ENCODE measurements at places on chromosomes 5 and 9.

- H3K36me3 ChIP-seq = no peaks in the 10 kb centered on the region
- H3K27me3 ChIP-seq = peaks cover 2% of the 10 kb centered on the region
- H3K4me1 ChIP-seq = no peaks in the 10 kb centered on the region
These were observed 147.9 kb downstream of the C5orf15 start for GRCh38 chr5:133820507-133820906.

DNA sequence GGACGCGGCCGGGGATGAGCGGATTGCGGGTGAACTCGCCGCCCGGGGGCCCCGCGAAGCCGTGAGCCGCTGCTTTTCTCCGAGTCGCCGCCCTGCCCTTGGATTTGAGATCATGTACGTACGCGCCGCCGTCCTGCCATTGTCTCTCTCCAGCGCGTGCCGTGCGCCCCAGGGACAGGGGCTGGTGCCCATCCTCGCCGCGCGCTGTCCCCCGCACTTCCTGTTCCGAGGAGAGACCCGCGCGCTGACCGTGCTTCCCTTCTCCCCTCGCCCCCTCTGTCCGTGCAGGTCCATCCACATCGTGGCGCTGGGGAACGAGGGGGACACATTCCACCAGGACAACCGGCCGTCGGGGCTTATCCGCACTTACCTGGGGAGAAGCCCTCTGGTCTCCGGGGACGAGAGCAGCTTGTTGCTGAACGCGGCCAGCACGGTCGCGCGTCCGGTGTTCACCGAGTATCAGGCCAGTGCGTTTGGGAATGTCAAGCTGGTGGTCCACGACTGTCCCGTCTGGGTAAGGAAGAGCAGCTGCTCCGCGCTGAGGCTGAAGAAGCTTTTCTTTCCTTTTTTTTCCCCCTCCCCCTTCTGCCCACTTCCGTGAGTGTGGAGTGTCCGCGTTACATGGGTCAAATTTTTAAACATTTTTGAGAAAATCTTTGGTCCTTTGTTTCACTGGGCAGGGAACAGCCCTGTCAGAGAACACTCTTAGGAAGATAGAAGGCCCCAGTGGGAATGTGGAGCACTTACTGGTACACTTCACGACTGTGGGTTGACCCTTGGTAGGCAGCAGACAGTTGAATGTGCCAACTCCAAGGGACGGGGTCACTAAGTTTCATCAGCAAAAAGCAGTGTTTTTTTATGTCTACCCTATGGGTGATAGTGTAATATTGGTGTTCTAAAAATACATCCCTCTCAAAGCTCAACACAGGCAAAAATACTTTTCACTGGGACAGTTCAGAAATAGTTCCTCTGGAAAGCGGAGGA, 727 bp downstream of the RHOBTB3 start:
- peak; percentile 64 for DNase-seq
- peaks cover 21% of the 10 kb centered on the region for H3K4me1 ChIP-seq
- H3K27me3 ChIP-seq = no peaks in the 10 kb centered on the region
- H3K4me3 ChIP-seq = peak overlapping the region; percentile 94
- peak overlapping the region; percentile 95 for H3K27ac ChIP-seq

DNA sequence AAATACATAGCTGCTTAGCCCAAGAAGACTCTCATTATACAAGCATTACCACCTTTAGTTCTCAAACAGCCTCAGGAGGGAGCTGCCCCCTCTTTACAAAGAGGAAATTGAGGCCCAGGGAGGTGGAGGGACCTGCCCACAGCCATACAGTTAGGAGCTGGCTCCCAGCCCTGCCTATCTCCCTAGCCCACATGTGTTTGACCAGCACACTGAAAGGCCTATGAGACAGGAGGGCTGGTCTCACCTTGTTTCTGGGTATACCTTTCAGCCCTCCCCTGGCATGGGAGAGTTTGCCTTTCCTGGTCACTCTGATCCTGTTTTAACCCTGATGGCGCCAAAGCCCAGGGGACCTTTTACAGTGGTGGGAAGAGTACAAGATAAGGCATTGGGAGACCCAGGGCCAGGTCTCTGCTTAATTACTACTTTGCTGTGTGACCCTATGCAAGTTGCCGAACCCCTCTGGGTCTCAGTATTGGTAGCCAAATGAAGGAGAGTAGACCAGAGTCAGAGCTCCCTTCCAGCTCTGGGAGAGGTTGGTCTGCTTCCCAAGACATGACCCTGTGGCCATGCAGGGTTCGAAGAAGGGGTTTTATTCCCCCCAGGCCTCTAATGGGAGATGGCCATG, 60.9 kb upstream of the RPL26L1 start:
- H3K27ac ChIP-seq = peak overlapping the region; percentile 98
- H3K27me3 ChIP-seq = no peaks in the 10 kb centered on the region
- H3K4me3 ChIP-seq = no peak overlapping the region
- peaks cover 44% of the 10 kb centered on the region for H3K4me1 ChIP-seq

GRCh38 chr5:62828742-62829603, 250.4 kb downstream of the LRRC70 start:
- no peaks in the 10 kb centered on the region for H3K36me3 ChIP-seq
- H3K27me3 ChIP-seq = no peaks in the 10 kb centered on the region
- no peak for DNase-seq
- no peak overlapping the region for H3K4me3 ChIP-seq

GRCh38 chr5:172399336-172399735, 55.0 kb downstream of the SH3PXD2B start:
- peak; percentile 79 for DNase-seq
- peaks cover 5% of the 10 kb centered on the region for H3K4me1 ChIP-seq
- H3K27ac ChIP-seq = no peak overlapping the region
- H3K36me3 ChIP-seq = no peaks in the 10 kb centered on the region
- no peaks in the 10 kb centered on the region for H3K27me3 ChIP-seq

GRCh38 chr5:176596689-176597416, 13.1 kb downstream of the GPRIN1 start:
- H3K4me1 ChIP-seq = no peaks in the 10 kb centered on the region
- no peak overlapping the region for H3K27ac ChIP-seq
- H3K4me3 ChIP-seq = peak overlapping the region; percentile 27
- no peaks in the 10 kb centered on the region for H3K27me3 ChIP-seq

DNA sequence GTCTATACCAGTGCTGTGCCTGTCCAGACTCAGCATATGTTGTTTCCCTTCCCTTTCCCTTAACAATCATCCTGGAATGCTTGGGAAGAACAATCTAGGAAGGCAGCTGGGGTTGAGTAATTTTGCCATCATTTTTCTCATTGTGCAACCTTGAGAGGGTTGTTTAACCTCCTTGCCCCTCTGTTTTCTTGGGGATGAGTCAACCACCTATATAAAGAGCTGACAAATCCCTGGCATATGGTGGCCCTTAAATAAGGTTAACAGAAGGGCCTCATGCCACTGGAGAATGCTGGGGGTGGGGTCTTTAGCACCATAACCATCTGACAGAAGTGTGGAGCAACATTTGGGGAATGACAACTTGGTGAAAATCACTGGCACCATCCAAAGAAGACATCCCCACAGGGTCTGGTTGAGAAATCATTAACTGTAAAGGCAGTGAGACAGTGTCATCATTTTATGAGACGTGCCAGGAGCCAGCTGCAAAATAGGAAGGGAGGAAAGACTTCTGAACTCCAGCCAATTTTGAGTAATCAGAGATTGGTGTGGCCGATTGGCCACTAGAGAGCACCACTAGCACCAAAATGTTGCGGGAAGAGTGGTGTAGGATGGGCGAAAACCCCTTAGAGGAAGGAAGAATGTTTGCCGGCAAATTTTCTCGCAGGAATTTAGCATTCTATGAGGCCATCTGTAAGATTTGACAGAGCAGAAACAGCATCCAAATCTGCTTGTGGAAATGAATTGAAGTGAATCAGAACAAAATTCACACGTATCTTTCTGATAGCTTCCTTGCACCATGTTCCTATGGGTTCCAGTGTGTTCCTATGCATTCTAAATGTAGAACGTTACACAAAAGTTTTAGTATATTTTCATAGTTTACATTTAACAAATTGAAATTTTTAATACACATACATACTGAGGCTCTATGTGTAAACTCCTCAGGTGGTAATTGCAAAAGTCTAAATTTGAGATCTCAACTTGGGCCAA, 113.8 kb downstream of the MSX2 start:
- no peaks in the 10 kb centered on the region for H3K36me3 ChIP-seq
- no peaks in the 10 kb centered on the region for H3K4me1 ChIP-seq
- no peak overlapping the region for H3K4me3 ChIP-seq
- no peak overlapping the region for H3K27ac ChIP-seq

All from fibroblast of lung (primary cell).